ENCODE measurements at places on chromosomes 1 and 21.
A peak's percentile ranks its signal among the peaks of the same experiment; 100 is the strongest.

DNA sequence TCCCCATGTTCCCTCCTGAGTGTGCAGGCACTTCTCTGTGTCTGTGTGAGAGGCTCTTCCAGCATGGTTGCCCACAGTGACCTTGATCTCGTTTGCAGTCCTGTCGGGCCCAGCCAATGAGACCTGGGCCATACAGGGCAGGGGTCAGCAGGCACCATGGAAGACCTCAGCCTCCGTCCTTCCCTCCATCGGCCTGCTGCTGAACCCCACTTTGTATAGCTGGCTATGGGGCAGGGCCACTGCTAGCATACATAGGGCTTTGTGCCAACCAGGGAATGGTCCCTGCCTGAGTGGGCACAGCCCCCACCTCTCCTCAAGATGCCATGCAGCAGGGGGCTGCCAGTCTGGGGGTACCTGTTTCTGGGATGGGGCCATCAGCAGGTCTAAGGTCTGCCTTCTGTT lies 3.8 kb downstream of the C1orf35 start:
- DNase-seq = no peak

- no peak for DNase-seq
These were observed 23.6 kb downstream of the RAP1GAP start for GRCh38 chr1:21645550-21645949.

DNA sequence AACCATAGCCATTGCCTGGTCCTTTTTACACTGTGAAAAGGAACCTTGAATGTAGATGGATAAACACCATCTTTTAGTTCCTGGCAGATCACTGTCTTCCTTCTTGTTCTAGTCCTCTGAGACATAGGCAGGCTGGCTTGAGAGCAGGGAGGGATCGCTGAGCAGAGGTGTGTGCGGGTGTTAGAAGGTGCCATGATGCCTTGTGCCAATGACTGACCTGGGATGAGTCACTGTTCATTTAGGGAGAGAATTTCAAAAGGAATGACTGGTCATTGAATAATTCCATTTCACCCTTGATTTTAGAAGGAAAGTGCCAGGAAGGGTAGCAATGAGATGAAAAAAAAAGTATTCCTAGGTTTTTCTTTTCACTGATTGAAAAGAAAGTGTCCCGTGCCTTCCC lies 383.9 kb downstream of the KIF26B start:
- DNase-seq = no peak

GRCh38 chr1:21175324-21175669 lies 1.4 kb downstream of the EIF4G3 start:
- DNase-seq = no peak

- no peak for DNase-seq
These were observed at the start of gene DMBX1 for GRCh38 chr1:46489638-46490405. DMBX1 (plus strand) TSS chr1:46489836; CDS start chr1:46507011, 17,175 bp downstream.

GRCh38 chr1:119245881-119246280 lies 105.4 kb upstream of the WARS2 start:
- DNase-seq = no peak

- no peak for DNase-seq
These were observed 9.3 kb downstream of the ARL8A start for GRCh38 chr1:202135221-202135721.

DNA sequence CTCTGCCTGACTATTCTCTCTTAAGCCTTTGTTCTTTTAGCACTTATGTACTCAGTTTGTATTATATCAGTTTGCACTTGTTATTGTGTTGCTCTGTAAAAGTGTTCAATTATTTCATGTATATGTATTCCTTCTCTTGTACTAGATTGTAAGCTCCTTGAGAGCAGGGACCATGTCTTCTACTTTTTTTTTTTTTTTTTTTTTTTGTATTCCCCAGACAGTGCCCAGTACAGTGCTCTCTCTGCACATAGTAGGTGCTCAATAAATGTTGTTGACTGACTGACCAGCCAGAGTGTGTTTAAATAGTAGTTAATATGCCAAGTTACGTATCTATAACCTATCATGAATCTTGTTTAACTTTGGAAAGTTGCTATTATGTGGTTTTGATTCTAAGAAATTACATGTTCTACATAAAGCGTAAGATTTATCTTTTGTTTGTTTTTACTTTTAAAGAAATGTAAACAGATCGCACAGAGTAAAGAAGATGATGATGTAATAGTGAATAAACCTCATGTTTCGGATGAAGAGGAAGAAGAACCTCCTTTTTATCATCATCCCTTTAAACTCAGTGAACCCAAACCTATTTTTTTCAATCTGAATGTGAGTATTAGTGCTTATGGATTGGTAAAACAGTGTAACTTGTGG lies 16.1 kb downstream of the SON start:
- DNase-seq = no peak

DNA sequence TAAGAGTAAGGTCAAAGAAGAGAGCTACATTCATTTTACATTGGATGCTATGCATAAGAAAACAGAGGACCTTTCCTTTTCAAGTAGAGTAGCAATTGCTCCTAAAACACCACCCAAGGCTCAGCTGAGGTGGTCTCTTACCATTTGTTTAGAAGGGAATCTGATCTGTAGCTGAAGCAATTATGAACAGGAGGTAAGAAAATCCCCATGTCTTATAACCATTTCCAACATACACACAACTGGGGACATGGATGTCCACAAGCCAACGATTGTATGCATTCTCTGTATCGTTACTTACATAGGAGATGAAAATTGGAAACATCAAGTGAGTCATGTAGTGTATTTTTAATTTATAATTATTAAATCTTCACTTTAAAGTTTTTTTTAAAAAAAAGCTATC lies 132.0 kb downstream of the AKT3 start:
- DNase-seq = no peak

DNA sequence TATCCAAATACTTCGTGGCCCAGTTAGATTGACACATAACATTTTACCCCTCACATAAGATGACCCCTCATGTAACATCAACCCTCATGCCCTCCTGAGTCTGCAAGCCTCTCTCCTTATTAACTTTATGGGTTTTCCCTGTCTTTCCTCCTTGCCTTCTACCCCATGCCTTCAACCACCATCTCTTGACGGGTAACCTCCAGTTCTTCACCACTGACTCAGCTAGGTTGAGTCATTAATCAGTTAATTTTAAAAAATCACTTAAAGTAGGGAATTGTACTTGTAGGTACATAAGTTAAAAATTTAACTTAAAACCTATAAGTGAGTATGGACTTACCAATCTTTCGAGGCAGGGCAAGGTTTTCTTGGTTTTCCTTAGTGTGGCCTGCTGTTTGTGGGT lies 330.7 kb downstream of the CAMTA1 start:
- no peak for DNase-seq

DNA sequence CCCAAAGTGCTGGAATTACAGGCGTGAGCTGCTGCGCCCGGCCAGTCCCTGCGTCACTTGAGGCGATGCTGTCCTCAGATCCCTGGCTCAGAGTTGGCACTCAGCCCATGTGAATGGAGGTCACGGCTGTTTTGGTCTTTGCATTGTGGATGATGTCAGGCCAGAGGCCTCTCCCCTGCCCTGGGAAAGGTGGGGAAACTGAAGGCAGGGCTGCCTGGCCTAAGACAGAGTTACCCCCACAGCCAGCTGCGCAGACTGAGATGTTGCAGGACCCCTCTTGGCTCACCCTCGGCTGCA lies 821 bp downstream of the MASP2 start:
- no peak for DNase-seq

- no peak for DNase-seq
These were observed 332.0 kb downstream of the OLFM3 start for GRCh38 chr1:101664726-101665125.

GRCh38 chr1:178642282-178642681 lies 82.8 kb upstream of the RALGPS2 start:
- no peak for DNase-seq

DNA sequence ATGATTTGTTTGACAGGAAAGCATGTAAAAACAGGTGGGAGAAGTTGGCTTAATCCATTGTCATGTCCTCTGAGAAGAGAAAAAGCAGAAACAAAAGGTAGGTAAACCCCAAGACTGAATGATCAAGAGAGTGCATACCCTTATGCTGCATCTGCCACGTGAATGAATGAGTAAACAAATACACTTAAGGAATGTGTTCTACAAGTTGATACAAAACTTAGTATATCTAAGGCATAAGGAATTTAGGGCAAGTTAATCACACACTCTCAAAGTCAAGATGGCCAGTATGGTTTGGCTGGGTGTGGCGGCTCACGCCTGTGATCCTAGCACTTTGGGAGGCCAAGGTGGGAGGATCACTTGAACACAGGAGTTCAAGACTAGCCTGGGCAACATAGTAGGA lies 34.2 kb downstream of the HMCN1 start:
- DNase-seq = no peak

GRCh38 chr1:159144571-159144970 lies 26.8 kb upstream of the CADM3 start:
- DNase-seq = no peak

DNA sequence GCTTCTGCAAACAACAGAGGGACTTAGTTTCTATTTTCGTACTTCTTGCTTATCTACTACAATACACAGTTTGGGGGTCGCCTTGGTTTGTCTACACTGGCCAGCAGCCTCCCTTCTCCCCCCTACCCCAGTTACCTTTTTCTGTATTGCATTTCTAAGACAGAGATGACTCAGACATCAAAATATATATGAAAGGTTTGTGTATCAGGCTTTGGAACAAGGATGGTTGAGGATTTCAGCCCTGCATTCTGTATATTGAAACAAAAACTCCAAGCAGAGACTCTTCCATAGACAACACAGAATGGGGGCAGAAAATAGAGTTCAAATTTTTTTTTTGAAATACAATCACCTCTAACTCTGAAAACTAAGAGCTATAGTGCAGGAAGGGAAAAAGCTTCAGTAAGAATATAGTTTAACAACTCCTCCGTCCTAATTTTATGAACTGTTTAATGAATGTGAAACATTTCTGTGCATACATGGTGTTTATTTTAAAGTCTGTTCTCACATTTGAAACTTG lies 1.9 kb downstream of the SAMD13 start:
- DNase-seq = no peak

DNA sequence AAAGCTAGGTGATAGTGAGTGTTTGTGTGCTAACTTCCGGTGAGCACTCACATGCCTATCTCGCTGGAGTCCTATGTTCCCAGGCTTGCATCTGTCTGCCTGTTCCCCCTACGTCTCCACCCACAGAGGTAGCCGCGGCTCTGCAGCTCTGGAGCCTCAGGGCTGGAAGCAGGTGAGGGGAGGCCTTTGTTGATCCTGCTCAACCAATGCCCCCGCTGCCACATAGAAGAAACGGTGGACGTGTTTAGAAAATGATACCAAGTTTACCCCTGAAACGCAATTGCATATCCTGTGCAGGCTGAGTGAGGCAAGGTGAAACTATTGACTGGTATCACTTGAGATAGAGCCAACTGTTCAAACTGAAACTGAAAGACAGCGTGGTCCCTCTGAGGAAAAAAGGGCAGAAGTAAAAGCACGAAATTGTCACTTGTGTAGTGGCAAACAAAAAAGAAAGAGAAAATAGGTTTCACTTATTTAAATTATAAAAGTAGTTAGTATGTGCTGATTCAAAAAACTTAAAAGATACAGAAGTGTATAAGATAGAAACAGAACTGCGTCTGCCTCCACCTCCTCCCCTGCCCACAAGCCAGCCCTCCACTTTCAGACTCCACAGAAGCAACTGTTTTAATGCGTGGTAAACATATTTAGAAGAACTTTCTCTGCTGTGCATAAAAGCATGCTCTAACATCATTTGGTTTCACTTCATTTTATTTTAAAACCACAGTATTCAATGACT lies 38.6 kb upstream of the ETS2 start:
- DNase-seq = no peak

GRCh38 chr21:42091899-42092508 lies 20.9 kb downstream of the UMODL1 start:
- DNase-seq = no peak

DNA sequence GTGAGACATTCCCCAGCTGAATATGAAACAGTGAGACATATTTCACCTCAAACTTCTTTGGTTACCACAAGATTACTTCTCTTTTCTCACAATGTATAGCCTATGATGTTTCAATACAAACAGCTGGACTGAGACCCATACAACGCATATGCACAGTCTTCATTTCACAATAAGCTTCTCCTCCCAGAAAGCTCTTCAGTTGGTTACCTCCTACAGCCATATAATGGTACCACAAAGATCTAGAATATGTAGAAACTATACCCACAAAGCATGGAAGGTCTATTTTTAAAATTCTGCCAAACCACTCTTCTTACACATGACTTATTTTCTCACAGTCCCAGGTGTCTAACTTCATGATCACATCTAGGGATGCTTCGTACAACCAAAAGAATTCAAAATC lies 70.8 kb downstream of the JAK1 start:
- DNase-seq = no peak

- DNase-seq = no peak
These were observed 211.2 kb downstream of the SETD4 start for GRCh38 chr21:35849144-35849543.

DNA sequence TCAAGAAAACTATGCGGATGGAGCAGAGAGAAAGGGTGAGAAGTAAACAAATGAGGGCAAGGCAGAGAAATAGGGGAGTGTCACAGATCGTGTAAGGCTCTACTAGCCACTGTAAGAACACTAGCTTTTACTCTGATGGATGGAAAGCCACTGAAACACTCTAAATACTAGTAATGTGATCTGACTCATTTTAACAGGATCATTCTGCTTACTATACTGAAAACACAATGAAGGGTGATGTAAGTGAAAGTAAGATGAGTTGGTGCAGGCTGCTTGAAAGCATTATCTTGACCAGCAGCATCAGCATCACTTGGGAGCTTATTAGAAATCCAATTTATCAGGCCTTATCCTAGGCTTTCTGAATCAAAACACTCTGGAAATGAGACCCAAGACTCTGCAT lies 32.7 kb downstream of the TUT4 start:
- peak; percentile 26 for DNase-seq

- no peak for DNase-seq
These were observed 1.5 kb downstream of the KISS1 start for GRCh38 chr1:204194771-204195170.

DNA sequence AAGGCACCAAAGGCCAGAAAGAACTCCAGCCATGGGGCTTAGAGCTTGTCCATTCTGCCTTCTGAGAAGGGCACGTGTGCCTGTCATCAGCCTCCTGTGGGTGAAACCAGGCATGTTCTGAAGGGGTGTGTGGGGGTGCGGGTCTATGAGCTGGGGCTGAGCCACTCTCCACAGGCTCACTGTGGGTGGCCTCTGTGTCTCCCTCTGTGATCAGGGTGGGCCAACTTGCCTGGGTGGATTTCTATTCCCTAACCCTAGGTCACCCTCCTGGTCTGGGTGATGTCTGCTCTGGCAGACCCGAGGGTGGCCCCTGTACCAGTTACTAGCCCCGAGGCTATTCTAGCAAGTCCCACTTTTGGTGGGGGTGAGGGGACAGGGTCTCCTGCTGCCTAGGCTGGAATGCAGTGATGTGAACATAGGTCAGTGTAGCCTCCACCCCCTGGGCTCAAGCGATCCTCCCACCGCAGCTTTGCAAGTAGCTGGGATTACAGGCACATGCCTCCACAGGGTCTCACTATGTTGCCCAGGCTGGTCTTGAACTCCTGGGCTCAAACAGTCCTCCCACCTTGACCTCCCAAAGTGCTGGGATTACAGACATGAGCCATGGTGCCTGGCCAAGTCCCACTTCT lies 94.4 kb downstream of the TRIM11 start:
- no peak for DNase-seq
